Kidney capillary endothelial cell (primary cell): ENCODE measurements at places on chromosomes 11 and 22.
A peak's percentile ranks its signal among the peaks of the same experiment; 100 is the strongest.

- DNase-seq, result no peak
Measured at GRCh38 chr11:12200279-12200990, 90.0 kb downstream of the MICAL2 start.

DNA sequence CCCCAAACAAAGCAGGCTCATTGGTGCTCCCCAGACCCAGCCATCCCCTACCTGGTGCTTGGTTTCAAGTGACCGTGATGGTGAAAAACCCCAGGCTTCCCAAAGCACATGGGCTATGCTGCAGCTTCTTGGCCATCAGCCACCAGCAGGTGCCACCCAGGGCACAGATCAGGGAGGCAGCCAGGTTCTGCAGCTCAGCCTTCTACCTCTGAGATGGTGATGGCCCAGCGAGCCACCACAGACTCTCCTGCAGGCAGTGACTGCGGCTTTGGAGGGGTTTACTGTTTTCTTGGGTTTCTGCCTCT, 70.0 kb upstream of the ALX4 start:
- no peak for DNase-seq

- no peak for DNase-seq
Measured at GRCh38 chr11:45152740-45153595, 6.5 kb downstream of the PRDM11 start.

- no peak for DNase-seq
Measured at GRCh38 chr11:1777737-1778136, 14.0 kb upstream of the CTSD start.

DNA sequence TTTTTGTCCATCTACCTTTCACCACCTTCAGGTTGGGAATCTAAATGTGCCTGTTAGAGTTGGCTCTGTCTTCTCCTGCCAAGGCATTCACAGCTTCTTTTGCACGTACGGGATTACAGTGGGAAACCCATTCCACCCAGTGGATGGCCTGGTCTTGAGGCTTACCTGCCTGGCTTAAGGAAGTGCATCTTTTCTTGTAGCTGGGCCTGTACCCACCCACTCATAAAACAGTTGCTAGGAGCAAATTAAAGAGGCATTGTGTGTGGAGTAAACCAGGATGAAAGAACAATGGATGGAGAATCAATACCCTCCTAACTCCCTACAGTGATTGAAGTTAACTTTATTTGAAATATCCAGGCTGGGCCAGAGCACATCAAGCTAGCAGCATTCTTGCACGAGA, 71.6 kb downstream of the TEAD1 start:
- DNase-seq, result no peak

DNA sequence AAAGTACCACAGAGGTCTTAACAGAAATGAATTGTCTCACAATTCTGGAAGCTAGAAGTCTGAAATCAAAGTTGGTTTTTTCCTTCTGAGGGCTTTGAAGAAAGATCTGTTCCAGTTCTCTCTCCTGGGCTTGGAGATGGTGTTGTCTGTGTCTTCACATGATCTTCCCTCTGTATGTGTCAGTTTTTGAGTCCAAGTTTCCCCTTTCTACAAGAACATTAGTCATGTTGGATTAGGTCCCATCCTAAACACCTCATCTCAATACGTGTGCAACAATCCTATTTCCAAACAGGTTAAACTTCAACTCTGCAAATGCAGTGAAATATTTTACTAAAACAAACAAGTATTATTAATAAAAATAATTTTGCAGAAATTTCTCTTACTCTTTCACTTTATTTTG, 3.1 kb upstream of the PTS start:
- DNase-seq, result no peak

DNA sequence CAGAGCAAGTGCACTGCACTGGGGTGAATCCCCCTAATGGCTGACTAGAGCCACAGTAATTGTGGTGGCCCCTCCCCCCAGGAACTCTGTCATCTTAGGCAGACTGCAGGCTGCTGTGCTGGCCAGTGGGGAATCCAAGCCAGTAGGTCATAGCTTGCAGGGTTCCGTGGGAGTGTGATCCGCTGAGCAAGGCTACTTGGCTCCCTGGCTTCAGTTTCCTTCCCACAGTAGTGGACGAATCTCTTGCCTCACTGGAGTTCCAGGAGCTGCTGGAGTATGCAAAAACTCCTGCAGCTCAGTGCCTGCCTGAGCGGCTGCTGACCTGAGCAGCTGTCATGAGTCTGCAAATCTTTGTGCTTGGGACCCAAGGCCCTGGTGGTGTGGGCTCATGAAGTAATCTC, 13.2 kb downstream of the OOSP3 start:
- no peak for DNase-seq

DNA sequence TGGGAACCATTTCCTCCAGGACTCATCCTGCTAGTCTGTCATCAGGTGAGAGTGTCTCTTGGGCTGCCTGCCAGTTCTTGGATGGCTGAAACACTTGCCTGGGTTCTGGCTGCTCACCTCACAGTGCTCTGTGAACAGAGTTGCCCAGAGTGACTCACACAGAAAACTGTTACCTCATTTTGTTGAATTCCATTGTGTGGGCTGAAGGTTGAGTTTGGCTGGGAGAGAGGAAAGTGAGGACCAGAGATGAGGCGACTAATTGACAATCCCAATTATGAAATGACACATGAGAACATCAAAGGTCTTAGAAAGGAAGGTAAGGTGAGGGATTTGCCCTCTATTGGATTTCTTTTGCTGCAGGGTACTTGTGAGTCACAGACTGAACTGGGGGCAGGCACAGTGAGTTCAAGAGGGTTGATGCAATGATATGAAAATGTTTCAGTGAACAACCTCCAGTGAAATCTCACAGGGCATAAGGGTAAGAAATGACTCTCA, 20.2 kb upstream of the CALCB start:
- no peak for DNase-seq

- DNase-seq, result no peak
Measured at GRCh38 chr11:110571081-110571720, 141.0 kb downstream of the ARHGAP20 start.

DNA sequence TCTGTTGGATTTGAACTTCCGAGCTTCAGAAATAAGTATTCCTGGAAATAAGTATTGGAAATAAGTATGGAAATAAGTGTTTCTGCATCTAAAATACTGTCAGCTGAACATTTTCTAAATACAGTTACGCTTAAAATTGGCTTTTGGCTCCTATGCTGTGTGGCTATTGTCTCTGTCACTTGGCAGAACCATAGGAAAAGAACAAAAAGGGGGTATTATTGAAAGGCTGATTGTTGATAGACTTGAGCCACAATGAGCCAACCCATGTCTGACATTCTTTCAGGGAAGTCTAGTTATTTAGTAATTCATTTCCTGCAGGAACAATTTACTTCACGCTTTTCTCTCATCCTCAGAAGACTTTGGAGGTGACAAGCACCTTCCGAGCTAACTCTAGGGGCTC, 32.5 kb upstream of the LARGE1 start:
- no peak for DNase-seq

DNA sequence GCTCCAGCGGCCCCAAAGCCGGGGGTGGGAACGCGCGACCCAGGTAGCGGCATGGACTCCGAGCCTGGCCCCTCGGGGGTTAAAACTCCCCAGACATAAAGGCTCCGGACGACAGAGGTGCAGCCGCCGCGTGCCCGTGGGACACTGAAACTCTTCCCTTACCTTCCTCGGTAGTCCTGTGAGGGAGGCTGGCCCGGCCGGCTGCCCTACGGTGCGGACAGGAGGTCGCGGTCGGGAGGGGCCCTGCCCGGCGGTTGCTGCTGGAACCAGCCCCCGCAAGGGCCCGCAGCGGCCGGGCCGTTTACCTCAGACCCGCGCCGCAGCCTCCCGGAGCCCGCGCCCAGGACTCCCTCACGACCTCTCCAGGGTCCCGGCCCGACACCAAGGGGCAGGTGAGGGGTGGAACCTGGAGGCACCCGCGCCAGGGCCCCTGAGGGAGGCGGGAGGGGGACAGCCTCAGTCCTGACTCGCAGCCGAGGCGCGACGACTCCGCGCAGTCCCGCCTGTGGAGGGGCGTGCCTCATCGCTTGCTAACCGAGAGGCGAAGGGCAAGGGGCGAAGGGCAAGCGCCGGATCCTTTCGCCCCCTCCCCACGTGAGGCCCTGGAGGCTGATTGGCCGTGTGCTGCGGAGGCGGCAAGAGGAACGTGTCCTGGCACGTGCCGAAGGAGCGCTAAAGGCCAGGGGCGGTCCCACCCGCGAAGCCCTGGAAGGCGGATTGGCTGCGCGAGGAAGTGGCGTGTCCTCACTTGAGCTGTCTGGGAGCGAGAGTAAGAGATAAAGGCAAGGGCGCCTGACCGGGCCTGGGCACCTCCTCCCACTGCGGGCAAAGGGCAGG, at the start of gene UPB1:
TSS of gene UPB1 (plus strand) at position 805 of the 837 bp plus-strand sequence. CDS start 72 bp downstream, outside the sequence.
- no peak for DNase-seq

DNA sequence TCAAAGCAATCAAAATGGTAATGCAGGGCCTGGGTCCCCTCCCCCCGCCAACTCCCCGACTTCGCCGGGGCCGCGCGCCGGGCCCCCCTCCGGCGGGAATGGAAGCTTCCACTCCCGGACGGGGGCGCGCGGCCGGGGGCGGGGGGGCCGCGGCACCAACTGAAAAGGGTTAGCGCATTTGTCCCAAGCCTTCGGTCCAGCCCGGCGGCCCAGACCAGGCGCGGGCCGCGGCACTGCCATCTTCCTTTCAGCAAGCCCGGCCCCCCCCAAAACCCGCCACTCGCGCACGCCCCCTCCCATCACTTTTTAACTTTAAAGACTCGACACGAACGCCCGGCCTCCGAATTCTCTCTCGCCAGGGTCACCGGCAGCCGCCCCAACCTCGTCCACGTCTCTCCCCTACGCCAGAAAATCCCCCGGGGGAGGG, 2.8 kb downstream of the PHF21B start:
- no peak for DNase-seq

DNA sequence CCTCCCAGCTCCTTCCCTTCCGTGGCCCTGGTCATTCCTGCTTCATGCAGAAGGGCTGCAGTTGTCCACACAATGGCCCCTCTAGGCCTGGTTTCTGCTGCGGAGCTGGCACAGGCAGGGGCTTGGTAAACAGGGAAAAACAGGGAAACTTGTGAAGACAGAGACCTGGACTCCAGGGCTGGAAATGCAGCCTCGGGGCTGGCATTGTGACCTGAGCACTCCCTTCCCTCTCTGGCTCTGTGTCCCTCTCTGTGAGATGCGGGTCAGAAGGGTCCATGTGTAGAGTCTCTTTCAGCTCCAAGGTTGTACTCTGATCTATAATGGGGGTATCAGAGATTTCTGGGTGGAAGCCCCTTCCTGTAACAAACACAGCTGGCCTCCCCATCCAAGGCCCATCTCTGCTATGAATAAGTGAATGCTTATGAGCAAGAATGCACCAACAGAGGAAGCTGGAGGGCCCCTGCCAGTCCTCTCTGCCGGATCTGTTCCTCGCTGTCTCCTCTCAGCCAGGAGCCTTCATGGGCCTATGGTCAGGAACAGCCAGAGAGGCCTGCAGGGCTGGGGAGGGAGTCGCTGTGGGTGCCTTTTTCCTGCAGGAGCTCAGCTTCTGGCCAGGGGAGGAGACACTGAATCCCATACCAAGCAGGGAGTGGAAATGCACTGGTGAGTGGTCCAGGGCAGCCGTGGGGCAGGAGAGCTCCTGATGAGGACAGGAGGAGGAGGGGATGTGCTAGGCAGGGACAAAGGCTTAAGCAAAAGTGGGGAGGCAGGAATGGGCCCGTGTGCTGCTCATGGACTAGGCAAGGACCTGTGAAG, 6.7 kb upstream of the DERL3 start:
- no peak for DNase-seq

DNA sequence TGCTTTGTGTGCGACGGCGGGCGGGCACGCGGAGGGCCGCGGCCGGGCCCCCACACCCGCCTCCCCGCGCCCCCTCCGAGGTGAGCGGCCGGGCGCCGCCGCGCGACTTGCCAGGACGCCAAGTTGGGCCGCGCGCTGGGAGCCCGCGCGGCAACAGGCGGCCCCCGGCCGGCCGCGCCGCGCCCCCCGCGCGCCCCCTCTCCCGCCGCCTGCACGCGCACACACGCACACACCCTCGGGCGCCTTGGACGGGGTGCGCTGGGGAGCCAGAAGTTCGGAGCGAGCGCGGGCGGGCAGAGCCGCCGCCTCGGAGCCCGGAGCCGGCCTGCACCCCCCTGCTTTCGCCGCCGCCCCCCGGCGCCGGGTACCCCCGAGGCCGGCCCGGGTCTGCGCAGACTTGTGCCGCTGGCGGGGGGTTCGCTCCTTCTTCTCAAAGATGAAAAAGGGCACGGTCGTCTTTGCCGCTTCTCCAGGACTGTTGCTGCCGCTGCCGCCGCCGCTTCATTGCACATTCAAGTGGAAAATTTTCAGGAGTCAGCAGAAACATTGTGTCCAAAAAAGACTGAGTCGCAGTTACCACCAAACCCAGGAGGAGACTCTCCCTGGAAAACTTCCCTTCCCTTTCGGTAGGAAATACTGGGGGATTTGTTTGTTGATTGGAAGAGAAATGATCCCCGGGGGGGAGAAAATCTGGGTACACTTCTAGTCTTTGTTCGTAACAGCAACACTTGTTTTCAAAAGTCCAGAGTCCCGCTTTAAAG, 895 bp downstream of the TEAD1 start:
- DNase-seq, result peak; percentile 41

- no peak for DNase-seq
Measured at GRCh38 chr11:2298131-2298794, 3.5 kb downstream of the C11orf21 start.

DNA sequence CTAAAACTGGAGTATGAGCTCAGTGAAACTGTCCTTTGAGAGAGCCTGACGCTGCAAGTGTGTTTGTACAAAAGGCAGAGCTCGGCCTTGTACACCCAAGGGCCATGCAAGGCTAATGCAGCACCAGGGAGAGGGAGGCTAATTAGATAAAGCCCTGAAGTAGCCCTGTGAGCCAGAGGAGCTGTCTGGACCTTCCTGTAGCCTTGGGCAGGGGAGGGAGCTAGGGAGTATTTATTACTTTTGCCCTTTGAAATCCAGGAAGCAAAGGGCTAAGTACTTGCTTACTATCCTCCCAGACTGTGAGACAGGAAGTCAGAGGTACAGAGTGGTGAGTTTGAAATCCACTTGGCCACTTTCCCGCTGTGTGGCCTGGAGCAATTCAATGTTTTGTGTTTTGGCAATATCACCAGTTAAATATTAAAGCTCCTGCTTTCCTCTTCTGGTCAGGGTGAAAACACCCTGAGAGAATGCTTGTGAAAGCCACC, 10.2 kb upstream of the LDHA start:
- DNase-seq, result peak; percentile 69

GRCh38 chr11:45879803-45880686, 5.4 kb upstream of the MAPK8IP1 start:
- DNase-seq, result no peak

DNA sequence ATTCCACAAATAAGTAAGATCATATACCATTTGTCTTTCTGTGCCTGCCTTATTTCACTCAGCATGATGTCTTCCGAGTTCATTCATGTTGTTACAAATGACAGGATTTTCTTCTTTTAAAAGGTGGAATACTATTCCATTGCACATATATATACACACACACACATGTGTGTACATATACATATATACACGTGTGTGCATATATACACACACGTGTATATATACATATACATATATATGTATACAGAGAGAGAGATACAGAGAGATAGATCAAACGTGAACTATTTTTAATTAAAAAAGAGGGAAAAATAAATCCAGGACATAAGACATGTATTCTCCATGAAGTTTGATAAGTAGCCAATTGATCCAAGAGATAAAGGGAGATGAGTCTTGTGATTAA, 108.1 kb downstream of the TRPC6 start:
- DNase-seq, result no peak

- peak; percentile 38 for DNase-seq
Measured at GRCh38 chr22:43343262-43343669, at the start of gene SCUBE1. Gene SCUBE1, minus strand, starts transcription at chr22:43343372. Its CDS starts 111 bp downstream, at chr22:43343261.
